Pulmonary artery endothelial cell (primary cell): ENCODE measurements at places on chromosomes 4 and X. TPM values are rescaled to one million over a fixed set of nuclear protein-coding genes. Genes with fewer than 3 reads are reported as not detected.

The PABPC1L2B gene
- not detected in 2 replicates for total RNA-seq

The GAGE12E gene
- total RNA-seq: not detected in 2 replicates

DNA sequence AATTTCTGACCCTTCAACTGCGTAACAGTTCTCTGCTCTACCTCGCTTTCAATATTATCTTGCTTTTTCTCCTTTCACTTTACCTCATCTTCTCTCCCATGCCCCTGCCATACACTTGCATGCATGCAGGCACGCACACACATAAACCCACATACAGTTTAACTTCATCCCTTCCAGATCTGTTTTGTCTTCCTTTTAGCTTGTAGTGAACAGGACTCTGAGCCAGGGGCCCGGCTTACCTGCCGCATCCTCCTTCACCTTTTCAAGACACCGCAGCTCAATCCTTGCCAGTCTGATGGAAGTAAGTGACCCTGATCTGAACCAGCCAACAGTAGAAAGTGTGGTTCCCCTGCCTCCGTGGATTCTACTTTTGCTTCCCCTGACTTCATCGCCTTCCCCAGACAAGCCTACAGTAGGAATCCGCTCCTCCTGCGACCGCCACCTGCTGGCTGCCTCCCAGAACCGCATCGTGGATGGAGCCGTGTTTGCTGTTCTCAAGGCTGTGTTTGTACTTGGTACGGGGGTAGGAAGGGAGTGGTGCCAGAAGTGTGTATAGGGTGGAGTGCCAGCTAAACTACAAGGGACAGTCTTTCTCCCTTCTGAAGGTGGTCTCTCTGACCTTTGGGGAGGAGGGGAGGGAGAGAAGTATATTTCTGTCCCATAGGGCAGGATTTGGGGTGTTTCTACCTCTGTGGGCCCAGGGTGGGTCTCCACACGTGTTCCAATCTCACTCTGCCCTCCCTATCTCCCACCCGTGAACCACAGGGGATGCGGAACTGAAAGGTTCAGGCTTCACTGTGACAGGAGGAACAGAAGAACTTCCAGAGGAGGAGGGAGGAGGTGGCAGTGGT is 10.7 kb downstream of the MED12 start:
- DNase-seq: no peak

The NAP1L3 gene
- 0.11 and 0.13 TPM in 2 replicates for total RNA-seq

GRCh38 chr4:177505171-177505615 is 63.0 kb upstream of the AGA start:
- no peak for DNase-seq
